ENCODE measurements at places on chromosomes 2 and 18.

- no peak for DNase-seq
These were observed 147.7 kb upstream of the RAB12 start for GRCh38 chr18:8461544-8461943.

GRCh38 chr2:49416252-49416651 is 261.9 kb upstream of the FSHR start:
- DNase-seq = no peak

GRCh38 chr2:111189106-111189505 is 68.4 kb downstream of the BCL2L11 start:
- DNase-seq = no peak

GRCh38 chr2:21552981-21553380 is 429.2 kb downstream of the TDRD15 start:
- DNase-seq = no peak

- no peak for DNase-seq
These were observed 90.1 kb downstream of the ACVR1 start for GRCh38 chr2:157785866-157786662.

DNA sequence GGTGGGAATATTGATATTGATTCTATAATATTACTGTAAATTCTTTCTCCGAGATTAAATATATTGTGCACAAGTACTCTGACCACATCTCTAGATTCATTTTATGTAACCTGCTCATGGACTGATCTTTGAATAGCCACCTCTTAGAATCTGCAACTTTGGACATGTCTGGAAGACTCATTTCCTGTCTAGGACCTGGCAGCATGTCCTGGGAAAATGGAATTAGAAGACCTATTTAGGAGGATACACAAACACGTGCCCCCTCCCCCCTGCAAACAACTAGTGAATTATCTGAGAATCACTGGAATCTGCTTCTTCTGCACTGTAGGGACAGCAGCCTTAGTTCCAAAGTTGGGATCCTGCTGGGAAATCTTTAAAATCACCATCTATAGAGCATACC is 94.1 kb downstream of the UBE2E3 start:
- no peak for DNase-seq

Measured in GM13977 (cell line).